ENCODE measurements at places on chromosomes 13 and 19.

- no peak for DNase-seq
Observed at GRCh38 chr19:45484273-45484945, 12.4 kb downstream of the RTN2 start.

DNA sequence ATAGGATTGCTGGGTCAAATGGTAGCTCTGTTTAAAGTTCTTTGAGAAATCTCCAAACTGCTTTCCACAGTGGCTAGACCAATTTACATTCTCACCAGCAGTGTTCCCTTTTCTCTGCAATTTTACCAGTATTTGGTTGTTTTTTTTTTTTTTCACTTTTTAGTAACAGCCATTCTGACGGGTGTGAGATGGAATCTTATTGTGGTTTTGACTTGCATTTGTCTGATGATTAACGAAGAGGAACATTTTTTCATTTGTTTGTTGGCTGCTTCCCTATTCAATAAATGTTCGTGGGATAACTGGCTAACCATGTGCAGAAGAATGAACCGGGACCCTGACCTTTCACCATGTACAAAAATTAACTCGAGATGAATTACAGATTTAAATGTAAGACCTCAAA, 31.2 kb downstream of the CYP4F2 start:
- DNase-seq: no peak

DNA sequence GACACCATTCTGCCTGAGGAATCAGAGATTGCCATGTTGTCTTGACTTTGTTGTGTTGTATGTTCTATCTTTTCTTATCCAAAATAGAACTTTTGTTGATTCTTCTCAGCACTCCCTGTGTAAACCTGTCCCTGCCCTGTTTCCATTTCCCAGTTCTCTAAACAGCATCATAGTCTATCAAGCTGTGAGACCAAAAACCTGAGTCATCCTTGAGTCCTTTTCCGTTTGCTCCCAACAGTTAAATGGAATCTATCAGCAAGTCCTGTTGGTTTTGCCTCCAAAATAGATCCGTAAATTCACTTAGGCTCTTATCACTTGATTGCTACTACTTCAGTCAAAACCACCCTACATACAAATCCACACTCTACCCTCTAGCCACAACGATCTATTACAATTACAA, 667.1 kb downstream of the PCDH9 start:
- DNase-seq: no peak

DNA sequence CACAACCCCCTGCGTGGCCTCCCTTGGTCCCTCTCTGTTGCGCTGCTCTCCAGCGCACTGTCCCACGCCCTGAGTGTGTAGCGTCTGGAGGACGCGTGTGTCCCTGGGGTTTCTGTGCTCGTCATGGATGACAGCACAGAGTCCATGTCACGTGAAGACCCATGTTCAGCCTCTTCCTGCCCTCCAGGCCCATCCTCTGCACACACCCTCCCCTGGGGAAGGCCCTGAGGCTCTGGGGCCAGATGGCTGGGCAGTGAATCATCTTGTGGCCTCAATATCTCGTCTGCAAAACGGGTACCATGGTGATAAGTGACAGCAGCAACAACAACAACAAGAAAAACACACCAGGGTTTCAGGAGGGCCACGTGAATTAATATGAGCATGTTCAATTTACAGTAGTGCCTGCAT, 71.5 kb upstream of the ARHGEF7 start:
- DNase-seq: no peak

DNA sequence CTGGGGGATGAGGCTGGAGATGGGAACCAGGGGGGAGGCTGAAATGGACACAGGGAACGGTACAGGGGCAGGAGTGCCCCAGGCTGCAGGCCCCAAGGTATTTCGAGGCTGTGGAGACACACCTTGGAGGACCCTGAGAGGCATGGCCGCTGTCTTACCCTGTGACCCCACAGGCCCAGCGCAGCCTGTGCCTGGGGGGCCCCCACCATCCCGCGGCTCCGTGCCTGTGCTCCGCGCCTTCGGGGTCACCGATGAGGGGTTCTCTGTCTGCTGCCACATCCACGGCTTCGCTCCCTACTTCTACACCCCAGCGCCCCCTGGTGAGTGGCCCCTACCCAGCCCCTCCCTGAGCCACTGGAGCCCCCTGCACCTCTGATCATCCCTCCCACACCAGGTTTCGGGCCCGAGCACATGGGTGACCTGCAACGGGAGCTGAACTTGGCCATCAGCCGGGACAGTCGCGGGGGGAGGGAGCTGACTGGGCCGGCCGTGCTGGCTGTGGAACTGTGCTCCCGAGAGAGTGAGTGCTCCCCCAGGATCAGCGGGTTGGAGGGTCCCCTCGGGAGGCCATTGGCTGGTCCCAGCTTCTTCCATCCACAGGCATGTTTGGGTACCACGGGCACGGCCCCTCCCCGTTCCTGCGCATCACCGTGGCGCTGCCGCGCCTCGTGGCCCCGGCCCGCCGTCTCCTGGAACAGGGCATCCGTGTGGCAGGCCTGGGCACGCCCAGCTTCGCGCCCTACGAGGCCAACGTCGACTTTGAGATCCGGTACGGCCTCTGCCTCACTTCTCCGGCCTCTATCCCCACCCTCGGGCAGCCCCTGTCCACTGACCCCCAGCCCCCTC, 16.9 kb upstream of the SPIB start:
- no peak for DNase-seq

- no peak for DNase-seq
Observed at GRCh38 chr13:50893211-50893852, 16.3 kb upstream of the RNASEH2B start.

- DNase-seq: no peak
Observed at GRCh38 chr13:97512732-97513131, 78.8 kb downstream of the RAP2A start.

GRCh38 chr13:75372517-75372916, 109.5 kb downstream of the TBC1D4 start:
- peak; percentile 55 for DNase-seq

DNA sequence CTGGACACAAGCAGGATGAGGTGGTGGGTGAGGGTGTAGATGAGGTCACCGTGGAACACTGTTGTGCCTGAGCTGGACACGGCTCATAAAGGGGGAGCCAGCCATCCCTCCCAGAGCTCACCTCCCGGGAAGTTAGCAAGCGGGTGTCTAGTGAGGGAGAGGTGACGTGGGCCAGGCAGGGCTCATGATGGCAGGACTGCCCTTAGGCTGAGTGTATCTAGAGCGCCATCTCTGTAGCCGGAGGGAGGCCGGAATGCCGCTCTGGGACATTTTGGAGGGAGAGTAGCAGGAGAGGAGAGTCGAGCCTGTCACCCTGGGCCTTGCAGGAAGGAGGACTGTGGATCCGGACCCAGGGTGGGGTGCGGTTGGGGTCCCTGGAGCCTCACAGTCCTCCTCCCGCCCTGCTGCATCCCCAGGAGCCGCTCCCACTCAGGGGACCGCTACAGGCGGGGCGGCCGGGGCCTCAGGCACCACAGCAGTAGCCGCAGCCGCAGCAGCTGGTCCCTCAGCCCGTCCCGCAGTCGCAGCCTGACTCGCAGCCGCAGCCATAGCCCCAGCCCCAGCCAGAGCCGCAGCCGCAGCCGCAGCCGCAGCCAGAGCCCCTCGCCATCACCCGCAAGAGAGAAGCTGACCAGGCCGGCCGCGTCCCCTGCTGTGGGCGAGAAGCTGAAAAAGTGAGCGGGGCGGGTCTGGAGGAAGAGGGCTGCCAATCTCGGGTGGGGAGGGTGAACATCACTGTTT, 9.2 kb downstream of the ZNF296 start:
- no peak for DNase-seq

GRCh38 chr13:109868578-109869311, 82.4 kb upstream of the IRS2 start:
- no peak for DNase-seq

DNA sequence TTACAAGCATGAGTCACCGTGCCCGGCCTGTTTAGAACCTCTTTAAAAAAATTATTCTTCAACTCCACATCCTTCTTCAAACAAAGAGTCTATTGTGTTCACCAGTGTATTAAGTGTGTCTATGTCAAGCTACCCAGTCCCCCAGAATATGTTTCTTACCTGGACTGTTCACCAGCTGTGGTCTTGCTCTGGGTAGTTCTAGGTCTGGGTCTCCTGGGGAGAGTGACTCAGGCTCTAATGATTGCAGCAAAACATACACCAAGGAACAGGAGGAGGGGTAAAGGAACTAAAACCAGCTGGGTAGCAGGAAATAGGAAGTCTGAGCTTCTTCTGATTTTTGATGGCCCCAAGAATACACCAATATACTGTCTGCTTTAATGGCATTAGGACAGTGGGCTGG, at the start of gene FPR1:
Gene FPR1, minus strand, starts transcription at position 224 of the 400 bp plus-strand sequence. CDS start 4,884 bp downstream, outside the sequence.
- no peak for DNase-seq

DNA sequence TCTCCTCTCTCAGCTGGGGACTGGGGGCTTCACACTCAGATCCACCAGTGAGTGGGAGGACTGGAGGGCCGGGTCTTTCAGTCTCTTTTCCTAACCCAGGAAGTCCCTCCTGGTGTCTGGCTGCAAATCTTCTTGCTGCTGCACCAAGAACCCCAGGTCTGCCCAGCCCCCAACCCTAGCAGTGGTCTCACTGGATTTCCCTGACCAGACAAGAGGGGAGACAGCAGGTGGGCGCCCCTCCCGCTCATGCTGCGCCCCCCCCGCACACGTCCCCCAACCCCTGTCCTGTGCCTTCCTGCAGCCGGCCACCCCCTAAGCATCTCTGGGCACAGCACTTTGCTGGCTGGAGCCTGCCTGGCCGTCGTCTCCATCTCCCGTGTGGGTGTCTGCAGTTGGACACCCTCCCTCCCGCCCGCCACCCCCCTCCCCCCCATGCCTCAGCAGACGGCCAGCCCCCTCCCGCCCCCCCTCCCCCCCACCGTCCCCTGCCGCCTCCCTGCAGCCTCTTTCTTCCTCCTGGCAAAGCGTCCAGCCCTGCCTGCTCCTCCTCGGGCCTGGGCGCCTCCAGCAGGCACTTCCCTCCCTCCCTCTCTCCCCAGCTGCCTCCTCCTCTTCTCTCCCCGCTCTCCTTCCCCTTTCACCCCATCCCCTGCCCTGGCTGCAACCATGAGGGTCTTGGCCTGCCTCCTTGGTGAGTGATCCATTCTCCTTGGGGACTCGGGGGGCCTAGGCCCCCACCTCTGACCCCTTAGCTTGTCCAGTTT, at the start of gene SSC5D:
Gene SSC5D, plus strand, starts transcription at position 513 of the 764 bp plus-strand sequence. Its CDS starts 154 bp downstream, at position 667.
- no peak for DNase-seq

DNA sequence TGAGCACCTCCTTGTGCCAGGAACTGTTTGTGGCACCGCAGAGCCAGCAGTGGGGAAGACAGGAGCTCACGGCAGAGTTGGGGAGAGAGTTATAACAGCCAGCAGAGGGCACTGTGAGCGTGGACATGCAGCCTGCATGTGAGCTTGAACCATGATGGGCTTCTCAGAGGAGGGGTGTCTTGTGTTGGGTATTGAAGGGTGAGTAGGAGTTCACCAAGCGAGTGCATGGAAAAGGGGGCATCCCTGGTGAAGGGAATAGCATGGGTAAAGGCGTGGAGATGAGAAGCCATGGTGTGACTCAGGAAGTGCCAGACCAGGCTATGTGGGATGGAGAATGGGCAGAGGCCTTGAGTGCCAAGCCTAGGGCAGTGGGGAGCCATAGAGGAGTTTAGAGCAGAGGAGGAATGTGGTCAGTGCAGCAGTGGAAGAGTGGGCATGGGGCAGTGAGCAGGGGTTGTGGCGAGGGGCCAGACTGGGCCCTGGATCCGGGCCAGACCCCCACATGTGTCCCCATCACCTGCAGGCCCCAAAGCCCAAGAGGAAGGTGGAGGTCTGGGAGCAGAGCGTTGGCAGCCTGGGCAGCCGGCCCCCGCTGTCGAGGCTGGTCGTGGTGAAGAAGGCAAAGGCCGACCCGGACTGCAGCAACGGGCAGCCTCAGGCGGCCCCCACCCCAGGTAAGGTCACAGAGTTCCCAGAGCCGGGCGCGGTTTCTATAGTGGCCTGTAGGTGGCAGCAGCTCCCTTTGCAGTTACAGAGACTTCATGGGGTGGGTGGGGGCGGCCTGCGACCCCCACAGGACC, 11.8 kb upstream of the SHD start:
- DNase-seq: peak; percentile 26

GRCh38 chr13:95536632-95537241, 15.8 kb upstream of the CLDN10 start:
- DNase-seq: peak; percentile 62

GRCh38 chr19:24029941-24030636, 56.9 kb upstream of the ZNF254 start:
- no peak for DNase-seq

DNA sequence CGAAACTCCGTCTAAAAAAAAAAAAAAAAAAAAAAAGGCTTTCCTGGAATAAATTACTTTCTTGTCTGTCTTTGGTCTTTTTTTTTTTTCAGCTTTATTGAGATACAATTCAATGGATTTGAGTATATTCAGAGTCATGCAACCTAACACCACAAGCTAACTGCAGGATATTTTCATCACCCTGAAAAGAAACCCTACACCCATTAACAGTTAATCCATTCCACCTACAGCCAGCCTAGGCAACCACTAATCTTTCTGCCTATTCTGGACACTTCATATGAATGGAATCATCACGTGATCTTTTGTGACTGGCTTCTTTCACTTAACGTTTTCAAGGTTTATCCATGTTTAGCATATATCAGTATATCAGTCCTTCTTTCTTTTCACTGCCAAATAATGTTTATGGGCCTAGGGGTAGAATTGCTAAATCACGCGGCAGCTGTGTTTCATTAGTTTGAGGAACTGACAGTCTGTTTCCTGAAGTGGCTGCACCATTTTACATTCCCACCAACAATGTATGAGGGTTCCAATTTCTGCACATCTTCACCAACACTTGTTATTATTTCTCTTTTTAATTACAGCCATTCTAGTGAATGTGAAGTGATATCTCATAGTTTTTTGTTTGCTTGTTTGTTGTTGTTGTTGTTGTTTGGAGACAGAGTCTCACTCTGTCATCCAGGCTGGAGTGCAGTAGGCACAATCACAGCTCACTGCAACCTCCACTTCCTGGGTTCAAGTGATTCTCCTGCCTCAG, 19.9 kb downstream of the LRFN3 start:
- no peak for DNase-seq

GRCh38 chr19:16325161-16325527, 518 bp downstream of the KLF2 start:
- DNase-seq: peak; percentile 30

- no peak for DNase-seq
Observed at GRCh38 chr19:41356984-41357739, 3.4 kb upstream of the TGFB1 start.

- DNase-seq: peak; percentile 49
Observed at GRCh38 chr19:1882089-1882785, 3.1 kb downstream of the ABHD17A start.

- DNase-seq: no peak
Observed at GRCh38 chr13:21059641-21060337, 1.6 kb downstream of the LATS2 start.

GRCh38 chr13:59047546-59047945, 1116.2 kb downstream of the DIAPH3 start:
- no peak for DNase-seq

- peak; percentile 73 for DNase-seq
Observed at GRCh38 chr19:15251749-15252397, 19.6 kb upstream of the EPHX3 start.

GRCh38 chr13:70249332-70250064, 141.2 kb upstream of the KLHL1 start:
- DNase-seq: peak; percentile 53

DNA sequence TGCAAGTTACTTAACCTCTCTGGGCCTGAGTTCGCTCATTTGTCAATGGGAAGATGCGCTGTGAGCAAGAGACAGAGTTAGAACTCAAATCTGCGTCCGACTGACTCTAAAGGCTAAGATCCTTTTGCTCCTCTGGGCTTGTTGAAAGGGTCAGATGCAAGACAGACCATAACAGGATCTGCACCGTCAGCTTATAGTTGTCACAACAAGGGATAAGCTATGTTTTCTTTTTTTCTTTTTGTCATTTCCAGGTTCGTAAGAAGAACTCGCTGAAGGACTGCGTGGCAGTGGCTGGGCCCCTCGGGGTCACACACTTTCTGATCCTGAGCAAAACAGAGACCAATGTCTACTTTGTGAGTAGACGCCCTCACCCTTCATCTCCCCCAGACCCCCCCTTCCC, 1.1 kb downstream of the PPAN start:
- DNase-seq: no peak

Data from endothelial cell of umbilical vein (primary cell).